GM12891 (cell line): ENCODE measurements at places on chromosomes 6 and 20.
A peak's percentile ranks its signal among the peaks of the same experiment; 100 is the strongest.

- DNase-seq, result no peak
Measured at GRCh38 chr6:34919651-34920050, 30.6 kb downstream of the ANKS1A start.

- DNase-seq, result no peak
Measured at GRCh38 chr6:132298344-132298949, 102.8 kb downstream of the MOXD1 start.

GRCh38 chr6:136015531-136015930, 164.0 kb downstream of the PDE7B start:
- no peak for DNase-seq

DNA sequence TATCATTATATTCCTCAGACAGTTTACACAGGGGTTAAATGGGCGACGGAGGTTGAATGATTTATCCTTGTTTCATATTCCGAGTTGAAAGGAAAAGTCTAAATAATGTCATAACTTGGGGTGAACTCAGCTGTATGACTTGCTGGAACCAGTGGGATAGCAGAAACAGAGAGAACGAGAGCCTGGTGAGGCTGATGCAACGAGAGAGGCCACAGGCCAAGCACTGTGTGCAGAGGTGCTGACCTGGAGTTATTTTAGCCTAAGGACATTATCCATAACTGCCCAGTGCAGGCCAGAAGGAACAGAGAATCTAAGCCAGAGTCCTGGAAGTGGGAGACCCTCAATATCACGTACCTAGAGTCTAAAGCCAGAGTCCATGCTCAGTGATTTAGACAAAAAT, 394.9 kb downstream of the MAFB start:
- no peak for DNase-seq

DNA sequence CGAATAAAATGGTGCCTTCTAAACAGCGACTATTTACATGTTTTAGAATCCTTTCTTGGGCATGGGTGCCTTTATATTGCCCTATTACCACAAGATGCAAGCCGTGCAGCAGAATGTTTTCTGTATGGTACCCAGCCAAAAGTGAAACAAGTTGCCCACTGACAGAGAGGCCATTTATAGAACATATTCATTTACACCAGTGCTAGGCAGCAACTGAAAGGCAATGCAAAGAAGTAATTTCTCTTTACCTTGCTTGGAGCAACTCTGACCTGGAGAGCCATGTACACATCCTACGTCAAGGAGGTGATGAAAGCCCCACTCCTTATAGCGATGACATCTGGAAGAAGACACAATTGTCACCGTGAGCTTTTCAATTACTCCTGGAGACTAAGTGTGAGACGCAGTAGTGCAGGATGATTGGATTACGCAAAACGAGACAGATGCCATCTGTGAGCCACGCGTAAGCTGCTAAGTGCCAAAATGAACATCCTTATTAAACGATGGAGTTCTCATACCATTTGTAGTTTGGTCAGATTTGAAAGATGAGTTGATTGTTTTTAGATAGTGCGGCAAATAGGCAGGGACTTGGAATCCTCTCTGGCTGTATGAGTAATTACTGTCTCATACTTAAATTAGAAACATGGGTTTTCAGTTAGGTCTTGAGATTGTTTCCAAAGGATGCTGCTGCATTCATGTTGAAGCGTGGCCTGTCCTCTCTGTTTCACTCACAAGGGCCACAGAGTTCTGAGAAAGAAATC, at the start of gene TMEM244:
Gene TMEM244 (minus strand): TSS at position 408 of the 758 bp plus-strand sequence. CDS start 127 bp downstream, at position 281.
- no peak for DNase-seq

DNA sequence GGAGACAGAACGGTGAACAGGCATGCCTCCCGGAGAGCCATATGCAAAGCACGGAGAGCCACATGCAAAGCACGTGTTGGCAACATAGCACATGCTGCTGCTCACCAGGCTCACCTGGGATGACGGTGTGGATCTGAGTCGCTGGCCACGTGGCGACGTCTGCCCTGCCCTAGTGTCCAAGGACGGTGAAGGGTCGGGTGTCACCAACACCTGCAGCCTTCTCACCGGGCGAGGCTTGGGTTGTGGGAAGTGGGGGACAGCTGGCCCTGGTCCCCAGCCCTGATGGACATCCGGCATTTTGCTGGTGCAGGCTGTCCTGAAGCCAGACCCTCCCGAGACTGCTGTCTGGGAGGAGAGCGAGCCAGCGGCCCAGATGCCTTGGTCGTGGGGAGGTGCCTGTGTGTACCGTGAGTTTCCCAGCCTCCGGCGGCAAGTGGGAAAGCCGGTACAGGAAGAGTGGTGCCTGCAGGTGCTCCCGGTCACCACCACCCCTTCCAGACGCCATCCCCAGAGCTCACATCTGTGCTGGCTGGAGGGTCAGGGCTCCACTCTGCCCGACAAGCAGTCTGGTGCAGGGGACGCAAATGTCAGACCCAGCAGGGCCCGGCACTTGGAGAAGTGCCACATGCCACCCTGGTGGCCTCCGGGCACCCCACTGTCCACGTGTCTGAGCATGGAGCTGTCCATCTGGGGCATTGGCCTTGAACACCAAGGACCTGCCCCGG, 5.9 kb upstream of the ADRM1 start:
- DNase-seq, result no peak

GRCh38 chr6:32194825-32195651, 2.6 kb upstream of the GPSM3 start:
- DNase-seq, result no peak

GRCh38 chr6:160398674-160399271, 50.6 kb downstream of the SLC22A3 start:
- DNase-seq, result peak; percentile 11

DNA sequence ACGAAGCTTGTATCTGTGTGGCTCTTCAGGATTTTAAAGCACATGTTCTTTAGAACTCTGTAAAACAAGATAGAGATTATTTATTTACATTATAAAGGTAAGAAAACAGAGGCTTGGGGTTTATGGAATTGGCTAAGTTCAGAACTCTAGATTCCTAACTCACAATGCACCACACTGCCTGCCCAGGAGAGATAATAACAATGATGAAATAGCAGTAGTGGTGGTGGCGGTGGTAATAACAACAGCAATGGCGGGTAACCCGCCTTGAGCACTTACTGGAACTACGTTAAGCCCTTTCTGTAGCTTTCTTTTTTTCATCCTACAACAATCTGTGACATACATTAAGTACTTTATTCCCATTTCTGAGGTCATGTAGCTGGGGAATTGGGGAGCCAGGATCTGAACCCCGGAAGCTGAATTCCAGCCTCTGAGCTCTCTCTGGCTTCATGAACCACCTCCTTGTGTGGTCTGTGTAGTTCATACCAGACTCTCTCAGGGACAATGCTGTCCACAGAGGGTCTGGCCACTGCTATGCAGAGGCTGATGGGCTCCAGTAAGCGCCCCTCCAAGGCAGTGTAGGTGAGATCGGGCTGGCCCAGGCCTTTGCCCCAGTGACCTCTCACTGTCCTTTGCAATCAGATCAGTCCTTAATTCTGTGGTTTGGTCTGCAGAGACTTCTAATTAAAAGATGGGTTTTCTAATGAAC, 260.9 kb downstream of the SLC24A3 start:
- no peak for DNase-seq

DNA sequence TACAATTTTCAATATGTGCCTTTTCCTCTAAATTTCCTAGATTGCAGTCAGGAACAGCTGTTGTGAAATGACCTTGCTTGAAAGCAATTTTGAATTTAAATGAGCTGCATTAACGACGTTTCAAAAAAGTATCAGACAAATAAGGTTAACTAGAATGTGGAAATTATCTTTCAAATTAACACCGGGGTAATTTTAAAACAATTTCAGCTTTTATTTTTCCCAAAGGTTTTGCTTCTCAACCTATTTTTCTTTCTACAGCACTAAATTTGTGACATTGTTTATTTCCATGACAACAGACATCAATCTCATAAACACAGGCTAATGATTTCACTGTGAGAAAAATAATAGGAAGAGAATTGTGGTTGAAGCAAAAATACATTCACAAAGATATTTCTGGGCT, 38.5 kb downstream of the COL12A1 start:
- no peak for DNase-seq

GRCh38 chr6:5099537-5099936, 14.4 kb downstream of the PPP1R3G start:
- no peak for DNase-seq

DNA sequence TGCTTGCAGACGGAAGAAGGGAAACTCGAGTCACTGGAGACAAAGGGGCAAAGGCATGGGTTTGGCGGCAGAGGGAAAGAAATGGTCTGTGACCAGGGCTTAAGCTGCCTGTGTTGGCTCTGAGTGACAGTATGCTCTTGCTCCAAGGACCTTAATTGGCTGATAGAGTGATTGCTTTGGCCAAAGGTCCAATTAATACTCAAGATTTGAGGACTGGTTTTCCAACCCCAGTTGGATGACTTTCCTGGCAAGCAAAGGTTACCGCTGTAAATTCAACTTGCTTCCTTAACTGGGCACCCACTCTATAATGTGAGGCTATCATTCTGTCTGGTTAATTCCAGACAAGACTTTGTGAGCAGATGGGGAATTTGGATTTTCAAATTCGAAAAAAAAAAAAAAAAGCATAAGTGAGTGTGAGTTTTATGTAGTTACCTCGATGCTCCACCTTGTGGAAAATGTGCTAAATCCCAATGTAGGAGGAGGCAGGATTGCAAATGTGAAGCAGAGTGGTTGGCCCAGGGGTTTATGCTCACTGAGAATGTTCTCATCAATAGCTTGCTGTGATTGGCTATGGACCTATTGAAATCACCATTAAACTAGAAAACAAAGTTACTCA, 150.7 kb upstream of the GMDS start:
- no peak for DNase-seq

- no peak for DNase-seq
Measured at GRCh38 chr6:50007819-50008218, 14.0 kb downstream of the DEFB110 start.

DNA sequence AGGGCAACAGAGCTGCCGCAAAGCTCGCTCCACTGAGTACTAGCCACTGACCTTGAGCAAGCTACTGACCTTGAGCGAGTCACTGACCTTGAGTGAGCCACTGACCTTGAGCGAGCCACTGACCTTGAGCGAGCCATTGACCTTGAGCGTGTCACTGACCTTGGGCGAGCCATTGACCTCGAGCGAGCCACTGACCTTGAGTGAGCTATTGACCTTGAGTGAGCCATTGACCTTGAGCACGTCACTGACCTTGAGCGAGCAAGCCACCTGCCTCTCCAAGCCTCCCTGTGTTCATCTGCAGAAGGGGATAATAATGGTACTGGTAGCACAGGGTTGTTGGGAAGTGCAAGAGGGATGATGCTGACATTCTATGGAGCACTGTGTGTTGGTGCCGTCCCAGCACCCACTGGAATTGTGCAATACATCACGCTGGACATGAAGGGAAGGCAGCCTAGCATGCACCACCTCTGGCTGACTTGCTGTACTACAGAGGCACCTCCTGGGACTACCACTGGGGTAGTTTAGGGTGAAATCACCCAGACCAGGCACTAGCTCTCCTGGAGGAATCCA, 60.2 kb downstream of the CTCFL start:
- no peak for DNase-seq
